PC-9 (cell line): ENCODE measurements at places on chromosomes 5 and 9. TPM values are rescaled to one million over a fixed set of nuclear protein-coding genes. Genes with fewer than 3 reads are reported as not detected.

Gene TAF11L4
- total RNA-seq, result not detected in 2 replicates

Gene CATSPER3
- total RNA-seq, result 0.57 and 0.68 TPM in 2 replicates

Gene HTR1A
- not detected in 2 replicates for total RNA-seq

Gene RNF180
- total RNA-seq, result not detected in 2 replicates

Gene IFNB1
- not detected in 2 replicates for total RNA-seq

Gene LCN2
- total RNA-seq, result 430 and 537 TPM in 2 replicates

Gene GPR21
- total RNA-seq, result 1.6 and 3.7 TPM in 2 replicates

Gene OR1L6
- total RNA-seq, result not detected in 2 replicates

Gene OLFML2A
- total RNA-seq, result 5.7 and 9.0 TPM in 2 replicates

Gene SAXO1
- total RNA-seq, result not detected in 2 replicates

Gene RUSC2
- total RNA-seq, result 10.1 and 12.5 TPM in 2 replicates

Gene LNPEP
- total RNA-seq, result 15.6 and 18.8 TPM in 2 replicates

Gene KCNMB1
- not detected in 2 replicates for total RNA-seq

Gene FCN2
- total RNA-seq, result not detected in 2 replicates

Gene NMUR2
- total RNA-seq, result not detected in 2 replicates

Gene TMEFF1
- total RNA-seq, result 1.1 and 1.7 TPM in 2 replicates

Gene F2RL1
- 34.5 and 34.6 TPM in 2 replicates for total RNA-seq

Gene SPATA31D4
- not detected in 2 replicates for total RNA-seq

Gene WNT8A
- total RNA-seq, result 0.35 TPM in 1 of 2 replicates, not detected in the other

Gene UBAP2
- 21.2 and 27.6 TPM in 2 replicates for total RNA-seq

Gene FAM219A
- 12.7 and 15.6 TPM in 2 replicates for total RNA-seq

Gene ITK
- not detected in 2 replicates for total RNA-seq

Gene GALNT12
- 50.3 and 52.9 TPM in 2 replicates for total RNA-seq

Gene GSN
- total RNA-seq, result 135 and 207 TPM in 2 replicates

Gene CCNO
- total RNA-seq, result 4.7 and 7.1 TPM in 2 replicates

Gene ANGPTL2
- total RNA-seq, result 0.13 TPM in 1 of 2 replicates, not detected in the other

Gene CNTFR
- total RNA-seq, result not detected in 2 replicates

Gene NTMT1
- 52.5 and 53.1 TPM in 2 replicates for total RNA-seq

Gene SYNPO
- total RNA-seq, result 1.8 and 2.0 TPM in 2 replicates

Gene CDKN2A
- total RNA-seq, result 282 and 404 TPM in 2 replicates

Gene CARD9
- total RNA-seq, result 13.6 and 14.0 TPM in 2 replicates

Gene SPINK13
- not detected in 2 replicates for total RNA-seq

Gene PHAX
- total RNA-seq, result 21.5 and 30.6 TPM in 2 replicates

Gene IL3
- not detected in 2 replicates for total RNA-seq

Gene MARVELD2
- 16.2 and 21.0 TPM in 2 replicates for total RNA-seq

Gene NR2F1-AS1
- 5.9 and 6.0 TPM in 2 replicates for total RNA-seq

Gene PCDHA9
- not detected in 2 replicates for total RNA-seq

Gene NUTM2G
- total RNA-seq, result not detected in 2 replicates

Gene PHYHD1
- 4.2 and 6.3 TPM in 2 replicates for total RNA-seq

Gene FNBP1
- 68.2 and 80.7 TPM in 2 replicates for total RNA-seq

Gene DMRT3
- total RNA-seq, result not detected in 2 replicates

Gene PTPRD
- total RNA-seq, result not detected in 2 replicates

Gene ANKRD55
- total RNA-seq, result not detected in 2 replicates

Gene TGFBI
- total RNA-seq, result 430 and 437 TPM in 2 replicates

Gene FGF18
- 0.52 and 1.1 TPM in 2 replicates for total RNA-seq

Gene LEAP2
- 4.4 and 4.5 TPM in 2 replicates for total RNA-seq

Gene SEMA5A
- total RNA-seq, result not detected in 2 replicates

Gene GRM6
- not detected in 2 replicates for total RNA-seq

Gene ARHGEF37
- total RNA-seq, result 5.5 and 8.6 TPM in 2 replicates

Gene PCDHB7
- not detected in 2 replicates for total RNA-seq

Gene NR4A3
- total RNA-seq, result not detected in 2 replicates

Gene NME5
- 0.98 and 1.9 TPM in 2 replicates for total RNA-seq

Gene DIPK1B
- 19.0 and 32.6 TPM in 2 replicates for total RNA-seq

Gene PPP2CA
- total RNA-seq, result 146 and 149 TPM in 2 replicates

Gene ALDH7A1
- 109 and 111 TPM in 2 replicates for total RNA-seq

Gene SLC1A1
- total RNA-seq, result 2.9 and 3.1 TPM in 2 replicates

Gene MAMDC2
- 1.7 and 2.7 TPM in 2 replicates for total RNA-seq

Gene GRHPR
- 77.2 and 85.4 TPM in 2 replicates for total RNA-seq

Gene SLC6A3
- not detected in 2 replicates for total RNA-seq
